ENCODE measurements at places on chromosomes 4 and X.

GRCh38 chrX:338281-338835 lies 19.8 kb upstream of the GTPBP6 start:
- no peak for DNase-seq

- DNase-seq: no peak
Observed at GRCh38 chr4:47219586-47219985, 188.2 kb downstream of the GABRB1 start.

- no peak for DNase-seq
Observed at GRCh38 chr4:109410226-109410625, 23.4 kb upstream of the SEC24B start.

DNA sequence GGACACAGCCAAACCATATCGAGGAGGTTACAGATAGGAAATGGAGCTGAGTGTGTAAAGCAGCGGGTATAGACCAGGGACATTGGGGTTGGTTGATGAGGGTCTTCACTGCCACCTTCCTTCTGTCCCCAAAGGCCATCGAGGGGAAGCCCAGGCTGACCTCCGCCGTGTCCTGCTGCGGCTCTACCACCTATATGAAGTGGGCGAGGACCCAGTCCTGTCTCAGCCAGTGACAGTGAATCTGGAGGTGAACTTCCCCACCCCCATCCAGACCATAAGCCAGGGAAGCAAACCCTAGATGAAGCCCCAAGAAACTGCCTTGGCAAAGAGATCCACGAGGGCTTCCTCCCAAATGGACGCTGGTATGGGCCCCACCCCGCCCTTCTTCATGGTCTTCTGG lies 23.2 kb upstream of the MRFAP1 start:
- no peak for DNase-seq

- DNase-seq: no peak
Observed at GRCh38 chr4:139898293-139898692, 232.7 kb downstream of the MGST2 start.

GRCh38 chr4:124636788-124637187 lies 75.7 kb downstream of the ANKRD50 start:
- DNase-seq: no peak

DNA sequence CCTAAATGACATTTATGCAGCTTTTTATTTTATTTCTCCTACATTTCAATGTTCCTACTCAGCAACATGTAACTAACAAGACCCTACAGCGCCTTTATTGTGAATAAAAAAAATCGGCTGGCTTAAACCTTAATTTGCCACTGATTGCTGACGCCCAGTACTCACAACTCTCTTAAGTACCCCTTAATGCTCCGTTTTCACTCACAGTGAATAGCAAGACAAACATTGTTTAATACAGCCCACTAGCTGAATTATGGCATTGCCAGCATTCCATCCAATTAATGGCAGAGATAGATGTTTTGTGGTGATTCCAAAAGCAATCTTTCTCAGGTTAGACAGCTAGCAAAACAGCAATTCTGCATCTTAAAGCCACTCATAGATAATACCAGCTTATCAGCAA lies 61.1 kb downstream of the PPARGC1A start:
- DNase-seq: no peak

Data from stimulated activated CD4-positive, alpha-beta T cell treated with anti-CD3 and anti-CD28 coated beads, TNF-alpha, amount 100 ng/mL, for 1 hour (primary cell).